Left colon (tissue), 2 donors: ENCODE measurements at places on chromosomes 1 and 21. TPM values are rescaled to one million over a fixed set of nuclear protein-coding genes. Genes with fewer than 3 reads are reported as not detected.
A peak's percentile ranks its signal among the peaks of the same experiment; 100 is the strongest.

- DNase-seq: no peak
Measured at GRCh38 chr1:40160806-40161124, 422 bp upstream of the RLF start.

DNA sequence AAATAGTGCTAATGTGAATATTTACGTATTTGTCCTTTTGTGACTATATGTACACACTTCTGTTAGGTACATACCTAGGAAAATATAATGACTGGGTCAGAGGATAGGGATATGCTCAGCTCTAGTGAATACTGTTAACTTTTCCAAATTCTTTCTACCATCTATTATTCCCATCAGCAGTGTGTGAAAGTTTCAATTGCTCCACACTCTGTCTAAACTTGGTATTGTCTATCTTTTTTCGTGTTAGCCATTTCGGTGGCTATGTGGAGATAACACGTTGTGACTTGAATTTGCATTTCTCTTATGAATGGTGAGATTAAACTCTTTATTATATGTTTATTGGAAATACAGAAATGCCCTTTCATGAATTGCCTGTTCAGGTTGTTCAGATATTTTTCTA is 22.7 kb upstream of the LELP1 start:
- no peak for DNase-seq

DNA sequence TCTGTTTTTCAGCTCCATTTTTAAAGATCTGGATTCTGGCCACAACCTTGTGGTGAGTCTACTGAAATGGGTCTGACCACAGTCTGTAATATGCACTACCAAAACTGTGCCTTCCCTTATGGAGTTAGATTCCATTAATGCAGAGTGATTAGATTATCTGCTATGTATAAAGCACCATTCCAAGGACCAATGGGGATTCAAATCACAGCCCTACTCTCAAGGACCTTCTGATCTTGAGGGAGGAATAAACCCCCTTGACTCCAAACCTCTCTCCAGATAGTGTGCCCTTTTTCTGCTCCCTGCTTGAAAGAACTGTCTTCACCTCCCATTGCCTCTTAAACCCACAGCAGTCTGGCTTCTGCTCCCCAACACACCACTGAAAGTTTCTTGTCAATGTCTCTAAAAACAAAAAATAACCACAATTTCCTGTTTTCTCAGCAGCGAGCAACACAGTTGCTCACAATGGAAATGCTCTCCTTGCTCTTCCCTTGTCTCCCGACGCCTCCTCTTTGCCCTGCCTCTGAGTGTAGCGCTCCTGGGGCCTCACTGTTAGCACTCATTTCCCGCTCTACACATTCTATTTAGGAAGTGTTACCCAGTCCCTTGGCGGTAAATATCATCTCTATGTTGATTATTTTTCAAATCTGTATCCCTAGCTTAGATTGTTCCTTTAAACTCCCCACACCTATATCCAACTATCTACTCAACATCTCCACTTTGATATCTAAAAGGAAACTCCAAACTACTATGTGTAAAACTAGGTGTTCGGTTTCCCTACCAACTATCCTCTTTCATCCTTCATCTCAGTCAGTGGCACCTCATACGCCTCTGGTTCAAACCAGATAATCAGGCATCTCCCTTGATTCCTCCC is 13.6 kb downstream of the PCNX2 start:
- DNase-seq: no peak

DNA sequence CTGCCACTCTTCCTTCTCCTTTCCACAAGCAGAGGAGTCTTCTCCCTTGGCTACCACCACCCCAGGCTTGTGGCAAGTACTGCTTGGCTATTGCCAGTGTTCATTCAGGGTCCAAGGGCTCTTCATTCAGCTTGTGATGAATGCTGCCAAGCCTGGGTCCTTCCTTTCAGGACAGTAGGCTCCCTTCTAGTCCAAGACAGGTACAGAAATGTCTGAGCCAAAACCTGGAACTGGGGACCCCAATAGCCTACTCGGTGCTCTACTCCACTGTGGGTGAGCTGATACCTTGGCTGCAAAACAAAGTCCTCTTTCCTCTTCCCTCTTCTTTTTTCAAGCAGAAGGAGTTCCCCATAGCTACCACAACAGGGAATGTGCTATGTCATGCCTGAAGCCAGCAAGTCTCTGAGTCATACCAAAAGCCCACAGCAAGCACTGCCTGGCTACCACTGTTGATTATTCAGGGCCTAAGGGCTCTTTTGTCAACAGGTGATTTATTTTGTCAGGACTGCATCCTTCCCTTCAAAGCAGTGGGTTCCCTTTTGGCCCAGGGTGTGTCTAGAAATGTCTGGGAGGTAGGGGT is 268.9 kb downstream of the HHAT start:
- DNase-seq: no peak

DNA sequence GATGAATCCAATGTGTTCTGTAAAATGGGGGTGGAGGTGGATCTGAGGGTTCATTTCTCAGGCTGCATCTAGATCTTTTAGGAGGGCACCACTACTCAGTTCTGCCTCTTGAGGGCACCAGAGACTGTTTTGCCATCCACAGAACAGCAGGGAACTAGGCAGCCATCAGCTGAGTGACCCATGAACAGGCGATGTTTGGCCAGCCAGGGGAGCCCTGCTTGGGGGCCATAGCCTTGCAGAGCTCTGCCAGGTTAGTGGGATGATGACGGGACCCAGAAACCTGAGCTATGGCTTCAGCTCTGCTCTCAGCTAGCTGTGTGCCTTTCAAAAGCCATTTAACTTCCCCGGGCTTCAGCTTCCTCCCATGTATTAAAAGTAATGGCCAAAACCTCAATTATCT is 13.4 kb upstream of the NOS1AP start:
- peak; percentile 67 for DNase-seq

DNA sequence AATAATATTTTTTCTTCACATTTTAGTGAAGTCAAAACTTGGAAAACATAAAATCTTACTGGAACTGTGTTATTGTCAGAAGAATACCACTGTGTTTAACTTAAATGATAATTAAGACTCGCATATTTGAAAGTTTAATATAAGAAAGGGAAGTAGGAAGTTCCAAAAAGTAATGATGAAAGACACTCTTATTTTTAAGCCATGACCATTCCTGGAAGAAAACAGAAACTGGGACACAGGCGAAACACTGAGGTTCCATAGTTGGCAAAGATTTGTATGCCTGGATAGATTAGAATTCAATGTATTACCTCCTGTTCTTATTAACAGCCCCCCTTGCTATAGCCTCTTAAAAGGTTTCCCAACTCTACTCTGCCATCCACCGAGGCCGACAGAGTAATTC is 271.2 kb downstream of the DPYD start:
- DNase-seq: no peak

Gene LMOD1
- total RNA-seq: 9.4 TPM

Gene PDZK1IP1
- total RNA-seq: 107 TPM

Gene ZFP69
- 2.5 TPM for total RNA-seq
